CD4-positive, alpha-beta T cell treated with Interferon alpha-2 for 1 hour (primary cell): ENCODE measurements at places on chromosomes 6 and 20.

- no peak for DNase-seq
Measured at GRCh38 chr6:29870104-29870503, 42.5 kb downstream of the HLA-G start.

GRCh38 chr6:90135667-90136066 lies 161.0 kb downstream of the BACH2 start:
- no peak for DNase-seq

DNA sequence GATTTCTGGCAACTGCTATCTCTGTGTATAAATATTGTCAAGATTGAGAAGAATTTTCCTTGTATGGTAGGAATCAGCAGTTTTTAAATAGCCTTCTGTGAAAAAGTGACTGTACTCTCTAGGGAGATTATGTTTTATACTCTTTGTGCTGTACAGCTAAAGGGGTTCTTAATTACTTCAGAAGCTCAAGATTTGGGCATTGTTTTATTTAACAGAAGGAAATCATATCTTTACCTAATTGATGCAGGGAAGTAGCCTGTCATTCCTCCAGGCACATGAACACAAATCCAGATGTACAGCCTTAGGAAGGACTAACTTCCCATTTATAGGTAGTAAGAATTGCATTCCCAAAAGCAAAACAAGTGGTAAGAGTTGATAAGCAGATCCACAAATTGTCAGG lies 1.3 kb downstream of the CALHM5 start:
- no peak for DNase-seq

- DNase-seq = no peak
Measured at GRCh38 chr6:143802833-143803565, 40.1 kb upstream of the LTV1 start.

DNA sequence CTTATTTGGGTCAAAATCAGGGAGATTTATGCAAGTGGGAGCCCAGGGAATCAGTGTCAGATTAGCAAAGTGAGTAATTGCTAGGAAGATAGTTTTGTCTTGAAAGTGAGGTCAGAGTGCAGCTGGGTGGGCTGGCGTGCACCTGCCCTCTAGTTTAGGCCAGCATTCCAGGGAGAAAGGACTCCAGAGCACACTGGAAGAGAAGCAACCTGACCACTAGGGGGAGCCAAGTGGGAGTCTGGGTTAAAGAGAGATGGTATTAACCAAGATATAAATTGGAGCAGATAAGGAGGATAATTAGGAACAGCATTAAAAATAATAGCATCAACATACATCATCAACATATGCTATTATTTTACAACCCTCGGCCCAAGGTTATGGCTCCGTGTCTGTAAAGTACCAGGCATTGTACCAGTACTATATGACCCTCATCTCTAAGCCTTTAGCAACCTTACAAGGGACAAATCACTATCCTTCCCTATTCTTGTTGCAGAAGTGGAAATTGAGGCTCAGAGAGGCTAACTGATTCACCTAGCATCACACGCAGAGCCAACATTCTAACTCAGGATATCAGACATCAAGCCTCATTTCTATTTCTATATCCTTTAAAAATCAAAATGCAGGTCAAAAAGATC lies 57.8 kb downstream of the SLC2A10 start:
- no peak for DNase-seq

DNA sequence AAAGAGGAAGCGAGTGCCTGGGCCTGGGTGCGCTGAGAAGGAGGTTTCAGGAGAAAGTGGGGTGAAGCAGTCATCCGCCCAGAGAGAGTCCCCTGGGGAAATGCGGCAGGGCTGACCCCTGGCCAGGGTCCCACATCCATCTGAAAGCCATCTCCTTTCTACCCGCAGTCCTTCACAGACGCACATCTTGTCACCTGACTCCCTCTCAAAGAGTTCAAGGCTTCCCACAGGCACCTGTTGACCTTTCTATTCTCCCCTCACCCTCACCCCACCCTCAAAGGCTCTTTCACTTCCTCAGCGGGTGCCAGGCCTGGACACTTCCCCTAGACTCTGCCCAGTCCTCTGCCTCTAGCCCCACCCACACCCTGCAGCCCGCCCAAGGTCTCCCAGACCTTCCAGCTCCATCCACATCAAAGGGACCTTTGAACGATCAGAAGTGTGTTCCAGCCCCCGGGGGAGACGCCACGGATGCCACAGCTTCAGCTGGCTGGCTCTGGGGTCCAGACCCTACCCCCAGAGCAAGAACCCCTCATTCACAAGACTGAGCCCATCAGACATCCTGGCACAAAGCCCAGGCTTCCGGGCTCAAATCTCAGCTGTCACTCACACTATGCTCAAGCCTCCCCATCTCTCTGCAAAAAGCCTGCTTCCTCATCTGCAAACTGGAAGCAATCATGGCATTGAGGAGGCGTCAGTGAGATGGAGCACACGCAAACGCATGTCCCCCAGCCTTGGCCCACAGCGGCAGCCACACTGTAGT lies 2.1 kb downstream of the CTSZ start:
- peak; percentile 74 for DNase-seq

DNA sequence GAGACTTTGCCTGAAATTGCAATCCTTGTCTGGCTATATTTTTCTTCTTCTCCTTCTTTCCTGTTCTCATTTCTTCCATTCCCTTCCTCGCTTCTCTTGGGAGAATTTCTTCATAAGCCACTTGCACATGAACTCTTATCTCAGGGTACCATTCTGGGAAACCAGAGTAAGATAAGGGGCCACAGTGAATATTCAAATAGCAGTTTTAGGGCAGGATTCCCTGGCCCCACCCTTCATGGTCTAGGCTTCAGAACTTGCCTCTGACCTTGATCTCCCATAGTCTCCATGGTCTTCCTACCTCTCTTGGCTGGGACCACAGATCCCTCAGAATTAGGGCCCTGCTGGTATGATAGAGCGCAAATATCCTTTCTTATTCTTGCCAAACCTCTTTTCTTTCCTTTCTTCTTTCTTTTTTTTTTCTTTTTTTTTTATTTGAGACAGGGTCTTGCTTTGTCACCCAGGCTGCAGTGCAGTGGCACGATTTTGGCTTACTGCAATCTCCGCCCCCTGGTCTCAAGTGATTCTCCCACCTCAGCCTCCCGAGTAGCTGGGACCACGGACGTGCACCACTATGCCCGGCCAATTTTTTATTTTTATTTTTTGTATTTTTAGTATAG lies 123.0 kb upstream of the CITED2 start:
- DNase-seq = no peak

- no peak for DNase-seq
Measured at GRCh38 chr6:113750151-113750855, 106.8 kb upstream of the MARCKS start.

GRCh38 chr6:155079985-155080452 lies 84.9 kb downstream of the TIAM2 start:
- DNase-seq = no peak

DNA sequence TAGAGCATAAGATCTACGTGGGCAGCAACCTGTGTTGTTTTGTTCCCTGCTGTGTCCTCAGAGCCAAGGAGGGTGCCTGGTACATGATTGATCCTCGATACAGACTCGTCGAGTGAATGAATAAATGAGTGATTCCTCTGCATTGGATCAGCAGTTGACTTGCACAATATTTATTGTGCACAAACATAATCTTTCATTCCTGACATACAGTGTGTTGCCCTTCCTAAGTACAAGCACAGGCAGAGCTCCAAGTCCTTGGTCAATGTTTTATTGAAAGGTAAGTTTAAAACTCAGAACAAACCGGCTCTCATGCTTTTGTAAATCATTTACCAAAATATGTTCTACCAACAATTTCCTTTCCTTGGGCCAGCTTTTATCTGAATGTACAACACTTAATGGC lies 57.4 kb downstream of the STMND1 start:
- DNase-seq = no peak

- no peak for DNase-seq
Measured at GRCh38 chr6:68638230-68638900, 3.3 kb downstream of the ADGRB3 start.

DNA sequence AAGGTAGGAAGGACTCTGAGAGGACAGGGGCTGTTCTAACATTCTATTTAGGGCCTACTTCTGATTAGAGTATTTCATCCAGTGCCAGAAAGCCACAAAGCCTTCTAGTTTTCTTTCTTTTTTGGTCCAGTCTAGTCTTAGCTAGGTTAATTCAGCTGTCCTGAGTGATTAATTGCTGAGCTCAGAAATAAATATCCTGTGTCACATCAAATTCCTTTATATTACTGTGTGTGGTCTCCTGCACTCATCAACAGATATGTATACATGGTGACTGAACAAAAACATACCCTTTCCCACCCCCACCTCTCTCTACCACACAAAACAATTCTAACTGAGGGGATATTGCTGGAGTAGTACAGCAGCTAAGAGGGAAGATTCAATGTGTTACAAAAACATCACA lies 601.5 kb upstream of the NRSN1 start:
- DNase-seq = no peak

DNA sequence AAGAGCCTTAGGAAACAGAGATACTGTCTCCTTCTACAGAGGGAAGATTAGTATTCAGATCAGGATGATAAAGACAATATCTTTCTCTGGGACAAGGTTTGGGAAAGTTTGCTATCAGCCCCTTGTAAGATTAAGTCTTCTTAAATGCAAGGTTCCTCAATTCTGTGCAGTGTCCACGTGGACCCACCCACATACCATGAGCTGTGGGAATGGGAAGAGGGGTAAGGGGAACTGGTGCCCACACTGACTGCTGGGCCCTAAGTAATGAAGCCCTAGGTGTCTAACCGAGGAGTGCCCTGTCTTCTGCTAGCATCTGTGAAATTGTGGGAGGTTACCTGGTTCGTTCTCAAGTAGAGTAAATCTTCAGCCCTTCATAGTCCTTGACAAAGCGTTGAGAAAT lies 5.8 kb upstream of the SSTR4 start:
- DNase-seq = no peak

GRCh38 chr6:73504160-73504559 lies 16.7 kb downstream of the EEF1A1 start:
- no peak for DNase-seq

- DNase-seq = no peak
Measured at GRCh38 chr20:17947474-17947815, 21.1 kb downstream of the SNX5 start.

GRCh38 chr6:136716917-136717715 lies 75.2 kb downstream of the MAP3K5 start:
- no peak for DNase-seq

DNA sequence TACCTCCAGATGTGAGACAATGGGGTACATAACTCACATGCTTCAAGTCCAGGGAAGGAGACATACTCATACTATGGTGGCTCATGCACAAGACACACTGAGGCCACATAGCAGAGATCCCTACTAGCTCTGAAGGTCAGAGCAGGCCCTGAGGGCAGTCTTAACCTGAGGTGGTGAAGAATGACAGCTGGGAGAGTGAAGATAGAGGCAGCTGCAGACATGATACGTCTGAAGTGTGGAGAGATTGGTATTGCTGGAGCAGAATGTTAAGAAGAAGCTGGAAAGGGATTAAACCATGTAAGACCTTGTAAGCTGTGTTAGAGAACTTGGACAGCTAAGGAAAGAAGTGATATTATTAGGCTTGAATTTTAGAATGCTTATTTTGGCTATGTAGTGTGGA lies 32.9 kb downstream of the PGM3 start:
- no peak for DNase-seq

DNA sequence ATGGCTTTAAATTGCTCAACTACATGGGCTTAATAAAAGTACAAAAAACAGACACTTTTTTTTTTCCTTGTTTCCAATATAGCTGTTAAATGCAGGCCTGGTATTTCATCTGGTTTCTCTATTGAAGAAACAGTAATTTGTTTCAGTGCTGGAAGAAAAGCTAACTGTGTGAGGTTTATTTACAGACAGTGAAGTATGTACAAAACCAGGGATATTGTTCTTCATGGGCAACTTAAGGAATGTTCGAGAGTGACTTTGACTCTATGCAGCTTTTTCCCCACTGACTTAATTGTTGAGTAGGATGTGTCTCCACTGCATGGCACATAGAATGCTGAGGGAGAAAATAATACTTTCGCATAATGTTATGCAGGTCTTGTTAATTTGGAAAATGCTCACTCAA lies 31.0 kb upstream of the PRL start:
- DNase-seq = no peak

- no peak for DNase-seq
Measured at GRCh38 chr20:62622877-62623487, 19.3 kb upstream of the SLCO4A1 start.

DNA sequence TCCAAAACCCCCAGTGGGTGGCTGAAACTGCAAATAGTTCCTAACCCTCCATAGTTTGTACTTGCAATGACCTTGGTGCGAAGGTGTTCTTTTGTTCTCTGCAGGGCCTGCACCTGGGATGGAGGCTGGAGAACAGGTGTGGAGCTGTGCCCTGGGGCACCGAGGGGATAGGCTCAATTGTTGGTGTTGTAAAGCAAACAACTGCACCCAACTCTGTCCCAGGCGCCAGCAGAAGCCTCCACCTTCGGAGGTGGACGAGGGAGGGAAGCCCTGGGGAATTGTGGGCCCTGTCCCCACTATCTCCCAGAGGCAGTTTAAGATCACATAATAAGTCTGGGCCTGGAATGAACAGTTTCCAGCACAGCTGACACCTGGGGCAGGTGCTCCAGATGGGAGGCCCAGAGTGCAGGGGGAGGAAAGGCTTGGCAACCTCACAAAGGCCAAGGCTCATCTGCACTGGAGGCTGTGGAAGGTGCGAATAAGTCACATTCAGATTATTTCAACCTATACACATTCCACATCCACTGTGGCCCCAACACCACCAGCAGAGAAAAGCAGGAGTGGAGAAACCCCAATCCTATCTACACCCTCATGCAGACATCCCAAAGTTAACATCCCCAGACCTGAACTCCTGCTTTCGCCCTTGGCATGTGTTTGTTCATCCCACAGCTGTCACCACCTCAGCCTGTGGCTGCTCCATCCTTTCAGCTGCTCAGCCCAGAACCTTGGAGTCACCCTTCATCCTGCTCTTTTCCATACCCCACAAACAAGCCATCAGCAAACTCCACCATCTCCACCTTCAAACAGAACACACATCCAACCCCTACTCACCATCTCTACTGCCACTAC lies 12.3 kb upstream of the CBFA2T2 start:
- no peak for DNase-seq

- DNase-seq = no peak
Measured at GRCh38 chr20:64056639-64056888, 6.4 kb upstream of the TCEA2 start.

DNA sequence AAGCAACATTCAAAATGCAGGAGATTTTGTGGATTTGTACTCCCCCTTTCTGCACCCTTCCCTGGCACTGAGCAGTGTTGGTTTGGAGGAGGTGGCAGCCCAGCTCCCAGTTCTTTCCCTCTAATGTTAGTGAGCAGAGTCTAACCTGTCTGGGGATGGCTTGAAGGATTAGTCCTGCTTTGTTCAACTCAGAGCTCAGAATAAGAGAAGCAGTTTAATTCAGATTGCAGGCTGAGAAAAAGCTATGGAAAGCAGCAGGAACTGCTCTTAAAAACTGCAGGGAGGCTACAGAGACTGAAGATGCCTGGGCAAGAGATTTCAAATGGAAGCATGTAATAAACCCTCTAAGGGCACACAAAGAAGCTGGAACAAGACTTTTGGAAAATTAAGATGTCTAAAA lies 223.4 kb upstream of the GGTLC1 start:
- DNase-seq = no peak

- no peak for DNase-seq
Measured at GRCh38 chr20:62832951-62833391, 16.1 kb downstream of the COL9A3 start.
